Frontal cortex (tissue), 4 donors: ENCODE measurements at places on chromosomes 16 and 17. TPM values are rescaled to one million over a fixed set of nuclear protein-coding genes. Genes with fewer than 3 reads are reported as not detected.

- DNase-seq: no peak
Measured at GRCh38 chr17:38761612-38762011, 9.1 kb downstream of the PSMB3 start.

DNA sequence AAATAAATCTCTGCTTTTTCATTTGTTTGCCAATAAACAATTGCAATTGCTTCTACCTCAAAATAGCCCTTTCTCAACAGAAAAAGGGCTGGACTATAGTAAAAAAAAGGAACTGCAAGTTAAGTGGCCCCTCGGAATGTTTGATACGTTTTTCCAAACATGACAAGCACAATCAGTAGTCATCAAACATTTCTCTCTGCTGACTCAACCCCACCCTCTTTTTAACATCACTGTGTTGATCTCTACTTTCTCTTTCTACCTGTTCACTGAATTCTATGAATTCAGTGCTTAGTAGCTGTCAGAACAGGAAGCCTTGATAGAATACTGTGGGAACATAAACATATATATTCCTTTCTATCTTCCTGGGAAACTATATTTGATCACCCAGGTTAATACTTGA is 116.5 kb upstream of the AXIN2 start:
- no peak for DNase-seq

DNA sequence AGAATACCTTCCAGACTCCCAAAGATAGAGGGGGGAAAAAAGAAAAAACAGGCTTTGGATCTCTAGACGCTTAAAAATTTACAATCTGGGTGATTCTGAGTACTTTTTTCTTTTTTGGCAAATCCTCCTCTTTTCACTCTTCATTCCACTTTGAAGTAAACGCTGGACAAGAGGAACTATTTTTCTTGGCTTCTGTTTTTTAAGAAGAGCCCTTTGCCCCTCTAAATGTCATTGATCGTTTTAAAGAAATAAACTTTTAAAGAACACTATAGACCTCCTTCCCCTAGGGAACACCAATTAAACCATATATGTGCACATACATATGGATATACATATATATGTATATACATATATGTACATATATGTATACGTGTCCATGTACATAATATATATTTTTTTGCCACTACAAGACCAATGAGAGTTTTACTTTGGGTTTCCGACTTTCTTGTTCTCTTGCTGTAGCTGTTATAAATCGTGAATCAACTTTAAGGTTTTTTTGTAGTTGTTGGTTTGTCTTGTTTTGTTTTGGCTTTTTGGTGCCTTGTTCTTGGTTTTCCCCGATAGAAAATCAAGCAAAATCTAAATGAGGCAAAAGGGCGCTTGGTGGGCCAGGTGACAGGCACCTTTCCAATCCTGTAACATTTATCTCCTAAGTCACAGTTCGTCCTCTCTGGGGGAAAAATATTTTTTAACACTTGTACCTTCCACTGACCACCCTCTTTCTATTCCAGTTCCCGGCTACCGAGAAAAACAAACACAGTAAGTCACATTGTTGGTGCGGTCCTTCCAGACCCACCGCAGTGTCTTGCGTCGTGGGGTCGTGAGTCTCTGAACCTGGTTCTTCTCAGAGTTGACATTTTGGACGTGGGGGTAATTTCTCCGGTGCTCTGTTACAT is 4.4 kb downstream of the FOXF1 start:
- DNase-seq: no peak

DNA sequence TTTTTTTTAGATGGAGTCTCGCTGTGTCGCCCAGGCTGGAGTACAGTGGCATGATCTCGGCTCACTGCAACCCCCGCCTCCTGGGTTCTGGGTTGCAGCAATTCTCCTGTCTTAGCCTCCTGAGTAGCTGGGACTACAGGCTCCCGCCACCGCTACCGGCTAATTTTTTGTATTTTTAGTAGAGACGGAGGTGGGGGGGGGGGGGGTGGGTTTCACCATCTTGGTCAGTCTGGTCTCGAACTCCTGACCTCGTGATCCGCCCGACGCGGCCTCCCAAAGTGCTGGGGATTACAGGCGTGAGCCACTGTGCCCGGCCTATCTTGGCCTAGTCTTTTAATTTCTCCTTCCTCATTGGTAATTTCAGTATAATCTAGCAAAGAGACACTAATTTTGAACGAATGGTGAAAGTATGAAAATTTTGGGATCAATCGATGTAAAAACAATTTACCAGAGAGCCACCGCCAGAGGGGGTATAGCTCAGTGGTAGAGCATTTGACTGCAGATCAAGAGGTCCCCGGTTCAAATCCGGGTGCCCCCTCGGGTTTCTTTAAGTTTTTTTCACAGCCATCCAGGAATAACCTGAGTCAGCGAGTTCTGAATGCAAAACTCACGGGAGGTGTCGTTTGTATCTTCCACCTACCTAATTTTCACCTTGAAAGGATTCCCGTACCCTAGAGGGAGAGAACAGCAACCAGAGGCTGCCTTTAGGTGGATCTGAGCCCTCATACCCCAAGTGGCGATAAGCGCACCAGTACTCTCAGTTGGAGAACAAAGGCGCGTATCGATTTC is 2.5 kb upstream of the LASP1 start:
- DNase-seq: no peak

DNA sequence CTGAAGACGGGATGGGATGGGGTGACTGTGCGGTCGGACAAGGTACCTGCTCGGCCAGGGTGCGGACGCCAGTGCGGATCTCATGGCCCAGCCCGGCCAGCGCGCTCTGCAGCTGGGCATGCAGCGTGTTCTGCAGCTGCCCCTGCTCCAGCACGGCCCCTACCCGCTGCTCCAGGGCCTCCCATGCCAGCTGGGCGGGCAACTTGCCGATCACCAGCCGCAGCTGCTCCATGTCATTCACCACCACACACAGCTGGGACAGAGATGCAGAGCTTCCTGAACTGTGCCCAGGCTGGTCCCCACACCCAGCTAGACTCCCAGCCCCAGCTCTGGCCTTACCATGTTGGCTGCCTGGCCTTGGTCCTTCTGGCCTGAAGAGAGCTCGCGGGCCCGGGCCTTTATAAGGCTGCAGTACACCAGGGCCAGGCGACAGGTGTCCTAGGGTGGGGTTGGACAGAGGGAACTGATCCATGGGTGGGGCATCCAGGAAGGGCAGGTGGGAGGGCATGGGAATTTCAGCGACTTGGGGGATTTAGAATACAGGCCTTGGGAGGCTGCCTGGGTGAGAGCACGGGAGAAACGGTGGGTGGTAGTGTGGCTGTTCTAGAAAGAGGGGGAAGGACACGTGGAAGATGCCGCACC is 9.8 kb downstream of the UNC13D start:
- DNase-seq: peak; percentile 67

Gene TRPV2
- total RNA-seq: 2.4 TPM

Gene NPB
- total RNA-seq: 1.2 TPM

Gene CLEC3A
- under 0.01 TPM for total RNA-seq
